ENCODE measurements at places on chromosomes 1 and 21. TPM values are rescaled to one million over a fixed set of nuclear protein-coding genes. Genes with fewer than 3 reads are reported as not detected.

ELF3 gene
- polyA plus RNA-seq = 0.29 TPM

DNA sequence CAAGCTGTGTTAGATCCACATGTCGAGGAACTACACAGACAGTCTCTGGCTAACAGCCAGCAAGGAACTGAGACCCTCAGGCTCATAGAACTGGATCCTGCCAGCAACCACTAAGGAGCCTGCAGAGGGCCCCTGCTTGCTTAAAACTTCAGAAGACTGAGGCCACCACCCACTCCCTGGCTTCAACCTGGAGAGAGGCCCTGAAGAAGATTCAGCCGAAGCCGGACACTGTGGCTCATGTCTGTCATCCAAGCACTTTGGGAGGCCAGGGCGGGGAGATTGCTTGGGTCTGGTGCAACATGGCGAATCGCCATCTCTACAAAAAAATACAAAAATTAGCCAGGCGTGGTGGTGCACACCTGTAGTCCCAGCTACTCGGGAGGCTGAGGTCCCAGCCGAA is 92.6 kb upstream of the TMPRSS2 start:
- H3K27me3 ChIP-seq = no peaks in the 10 kb centered on the region
- H3K4me3 ChIP-seq = no peak overlapping the region
- no peak for DNase-seq
- no peaks in the 10 kb centered on the region for H3K4me1 ChIP-seq

DNA sequence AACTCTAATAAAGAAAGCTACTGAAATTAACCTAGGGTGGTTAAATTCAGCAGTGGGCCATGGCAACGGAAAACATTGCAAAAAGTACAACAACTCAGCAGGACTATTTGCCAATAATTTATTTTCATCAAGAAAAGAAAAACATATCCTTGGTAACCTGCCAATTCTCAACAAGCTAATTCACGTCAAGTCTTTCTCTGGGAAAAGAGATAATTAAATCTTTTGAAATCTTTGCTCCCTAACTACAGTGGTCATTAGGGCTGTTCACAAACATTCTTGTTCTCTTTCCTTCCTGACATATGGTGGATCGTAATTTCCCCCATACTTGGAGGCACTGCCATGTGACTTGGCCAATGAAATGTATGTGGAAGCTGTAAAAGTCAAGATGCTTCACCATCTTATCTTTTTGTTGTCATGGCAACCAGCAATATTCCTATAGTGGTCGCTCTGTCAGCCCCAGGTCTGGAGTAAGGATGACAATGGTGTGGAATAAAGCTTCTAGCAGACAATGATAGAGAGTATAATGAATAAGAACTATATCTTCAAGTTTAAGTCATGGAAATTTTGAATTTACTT is 29.6 kb upstream of the ZNF326 start:
- H3K4me1 ChIP-seq = no peaks in the 10 kb centered on the region
- no peak for DNase-seq
- H3K27ac ChIP-seq = no peak overlapping the region
- H3K36me3 ChIP-seq = no peaks in the 10 kb centered on the region

ORC1 gene
- polyA plus RNA-seq = 0.74 TPM

AADACL3 gene
- not detected for polyA plus RNA-seq
